ENCODE measurements at places on chromosomes 7 and 10.

DNA sequence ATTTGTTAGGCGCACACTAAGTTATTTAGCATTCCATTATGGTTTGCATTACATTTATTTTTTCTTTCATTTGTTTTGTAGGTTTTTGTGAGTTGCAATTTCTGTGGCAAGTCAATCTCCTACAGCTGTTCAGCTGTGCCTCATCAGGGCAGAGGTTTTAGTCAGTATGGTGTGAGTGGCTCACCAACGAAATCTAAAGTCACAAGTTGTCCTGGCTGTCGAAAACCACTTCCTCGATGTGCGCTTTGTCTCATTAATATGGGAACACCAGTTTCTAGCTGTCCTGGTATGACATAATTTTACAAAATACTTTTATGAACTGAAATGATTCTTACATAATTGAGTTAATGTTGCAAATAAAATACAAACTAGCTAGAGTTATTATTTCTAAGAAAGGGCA lies 29.5 kb downstream of the MIOS start:
- DNase-seq, result no peak

GRCh38 chr10:4257939-4258465 lies 473.0 kb upstream of the KLF6 start:
- no peak for DNase-seq

GRCh38 chr10:80945264-80945880 lies 407.7 kb downstream of the SH2D4B start:
- no peak for DNase-seq

DNA sequence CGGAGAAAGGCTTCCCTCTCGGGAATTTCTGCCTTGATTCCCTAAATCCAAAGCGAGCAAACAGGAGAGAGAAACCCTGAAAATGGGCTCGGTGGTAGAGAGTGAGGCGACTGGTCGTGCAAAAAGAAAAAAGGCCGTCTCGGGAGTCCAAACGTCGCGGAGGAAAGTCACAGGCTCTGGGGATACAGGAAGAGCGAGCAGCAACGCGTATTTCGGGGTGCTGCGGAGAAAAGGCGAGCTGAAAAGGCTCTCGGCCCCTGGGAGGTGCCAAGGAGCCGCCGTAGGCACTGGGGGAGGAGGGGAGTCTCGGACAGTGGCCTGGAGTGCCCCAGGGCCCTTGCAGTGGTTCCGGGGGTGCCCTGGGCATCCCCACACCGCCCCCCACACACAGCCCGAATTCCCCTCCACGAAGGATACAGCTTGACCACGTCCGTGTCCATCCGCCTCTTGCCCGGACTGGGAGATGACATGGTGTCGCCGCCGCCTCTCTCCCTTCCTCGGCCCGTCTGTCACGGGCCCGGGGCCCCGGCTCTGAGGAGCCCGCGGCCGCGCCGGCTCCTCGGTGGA lies 591 bp downstream of the UBE2H start:
- peak; percentile 21 for DNase-seq

- no peak for DNase-seq
Measured at GRCh38 chr7:10455936-10456335, 517.7 kb upstream of the PHF14 start.

DNA sequence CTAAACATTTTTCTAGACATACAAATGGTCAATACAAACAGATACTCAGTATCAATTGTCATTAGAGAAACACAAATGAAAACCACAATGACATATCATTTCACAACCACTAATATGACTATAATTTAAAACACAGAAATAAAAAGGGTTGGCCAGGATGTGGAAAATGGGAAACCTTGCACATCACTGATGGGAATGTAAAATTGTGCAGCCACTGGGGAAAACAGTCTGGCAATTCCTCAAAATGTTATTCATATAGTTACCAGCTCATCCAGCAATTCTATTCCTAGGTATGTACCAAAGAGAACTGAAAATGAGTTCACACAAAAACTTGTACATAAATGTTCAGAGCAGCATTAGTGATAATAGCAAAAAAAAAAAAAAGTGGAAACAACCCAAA lies 106.1 kb upstream of the LRRTM3 start:
- DNase-seq, result peak; percentile 5

- DNase-seq, result peak; percentile 46
Measured at GRCh38 chr7:34759477-34760125, 101.6 kb downstream of the NPSR1 start.

DNA sequence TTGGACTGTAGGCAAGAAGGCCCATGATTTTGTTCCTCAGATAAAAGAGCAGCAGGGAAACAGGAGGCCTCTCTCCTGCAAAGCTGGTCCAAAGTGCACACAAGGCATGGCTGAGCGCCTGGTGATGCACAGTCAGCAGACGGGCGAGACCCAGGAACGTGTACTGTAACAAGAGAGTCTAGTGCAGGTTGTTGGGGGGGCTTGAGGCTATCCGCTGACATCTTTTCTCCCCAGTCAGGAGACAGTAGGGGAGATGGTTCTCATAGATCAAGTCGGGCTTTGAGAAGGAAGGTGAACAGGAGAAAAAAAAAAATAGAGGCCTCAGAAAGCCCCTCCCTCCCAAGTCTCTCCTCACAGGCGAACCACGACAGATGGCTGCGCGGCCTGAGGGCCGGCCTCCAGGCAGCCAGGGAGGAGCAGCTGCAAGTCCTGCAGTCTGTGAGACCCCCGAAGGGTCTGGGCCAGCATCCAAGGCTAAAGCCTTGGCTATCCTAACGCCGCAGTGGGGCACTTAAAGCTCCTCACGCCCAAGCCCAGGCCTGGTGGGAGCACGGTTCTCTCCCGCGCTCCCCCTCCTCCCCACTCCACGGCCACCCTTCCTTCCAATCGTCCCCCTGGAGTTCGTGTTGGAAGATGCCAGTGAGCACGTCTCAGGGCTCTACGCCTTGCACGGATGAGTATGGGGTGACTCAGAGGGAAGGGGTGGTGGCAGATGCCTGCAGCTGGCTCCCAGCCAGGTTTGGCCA lies 68.3 kb downstream of the PRKAG2 start:
- DNase-seq, result no peak

DNA sequence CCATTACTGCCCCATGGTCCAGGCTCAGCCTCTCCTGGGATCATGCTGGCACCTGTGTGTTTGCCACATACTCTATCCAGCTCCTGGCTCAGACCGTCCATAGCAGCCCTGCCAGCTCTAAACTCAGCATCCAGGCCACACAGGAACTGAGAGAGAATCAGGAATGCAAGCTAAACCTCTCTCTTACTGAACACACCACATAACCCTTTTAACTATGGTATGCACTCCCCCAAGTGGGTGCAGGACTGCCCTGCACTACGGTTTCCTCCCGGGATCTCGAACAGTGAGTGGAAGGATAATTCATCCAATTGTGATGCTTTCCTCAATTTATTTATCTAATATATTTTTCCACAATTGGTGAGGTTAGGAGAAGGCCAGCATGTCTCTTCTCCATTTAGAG lies 17.1 kb upstream of the ZNF800 start:
- DNase-seq, result peak; percentile 22

DNA sequence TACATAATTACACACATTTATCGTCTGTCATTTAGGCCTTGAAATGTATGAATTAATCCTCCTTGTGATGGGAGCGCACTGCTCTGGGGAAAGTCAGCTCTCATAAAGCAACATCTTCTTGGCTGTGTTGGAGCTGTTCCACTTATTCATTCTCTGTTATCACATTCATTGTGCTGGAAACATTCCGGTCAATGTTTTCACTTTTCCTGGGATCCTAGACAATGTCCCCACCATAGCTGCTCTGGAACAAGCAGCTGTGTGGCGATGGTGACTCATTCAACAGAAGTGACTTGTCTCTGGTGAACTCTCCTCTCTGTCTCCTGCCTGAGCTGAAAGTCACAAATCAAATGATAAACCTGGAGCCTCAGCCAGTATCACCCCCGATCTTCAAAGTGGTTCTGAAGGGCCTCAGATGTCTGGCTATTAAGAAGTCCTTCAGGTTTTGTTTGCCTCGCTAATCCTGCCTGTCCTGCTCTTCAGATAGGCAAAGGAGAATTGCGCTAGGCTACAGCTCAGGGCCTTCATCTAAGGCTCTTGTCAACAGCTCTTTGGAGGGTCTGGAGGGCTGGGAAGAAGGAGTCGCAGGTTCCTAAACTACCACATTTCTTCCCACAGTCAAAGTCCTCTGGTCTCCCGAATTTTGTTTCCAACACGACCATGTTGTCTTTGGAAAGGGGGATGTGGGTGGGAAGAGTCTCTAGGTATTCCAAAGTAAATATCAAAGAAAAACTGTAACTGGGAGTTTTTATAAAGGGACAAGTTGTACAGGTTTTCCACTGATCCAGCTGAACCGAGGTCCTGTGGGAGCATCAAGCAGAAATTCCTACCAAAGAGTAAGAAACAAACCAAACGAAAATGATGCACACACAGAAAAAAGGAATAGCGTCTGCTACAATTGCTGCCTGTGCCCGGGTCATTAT lies 29.3 kb downstream of the KLF6 start:
- DNase-seq, result peak; percentile 46

DNA sequence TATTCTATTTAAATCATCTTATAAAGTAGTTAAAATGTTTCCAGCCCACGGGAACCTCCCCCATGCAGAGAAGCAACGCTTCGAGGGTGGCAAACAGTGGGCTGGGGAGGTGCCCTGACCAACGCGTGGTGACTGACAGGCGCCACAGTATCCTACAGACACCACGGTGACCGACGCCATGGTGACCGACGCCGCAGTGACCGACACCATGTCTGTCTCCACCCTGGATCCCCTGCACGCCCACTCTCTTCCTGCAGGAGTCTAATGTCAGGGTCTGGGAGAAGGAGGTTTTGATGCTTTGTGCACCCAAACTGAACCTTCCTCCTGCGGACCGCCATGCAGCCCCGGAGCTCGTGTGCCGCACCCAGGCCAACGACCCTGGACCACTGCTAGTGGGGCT lies 464.4 kb downstream of the PTPRN2 start:
- DNase-seq, result no peak

DNA sequence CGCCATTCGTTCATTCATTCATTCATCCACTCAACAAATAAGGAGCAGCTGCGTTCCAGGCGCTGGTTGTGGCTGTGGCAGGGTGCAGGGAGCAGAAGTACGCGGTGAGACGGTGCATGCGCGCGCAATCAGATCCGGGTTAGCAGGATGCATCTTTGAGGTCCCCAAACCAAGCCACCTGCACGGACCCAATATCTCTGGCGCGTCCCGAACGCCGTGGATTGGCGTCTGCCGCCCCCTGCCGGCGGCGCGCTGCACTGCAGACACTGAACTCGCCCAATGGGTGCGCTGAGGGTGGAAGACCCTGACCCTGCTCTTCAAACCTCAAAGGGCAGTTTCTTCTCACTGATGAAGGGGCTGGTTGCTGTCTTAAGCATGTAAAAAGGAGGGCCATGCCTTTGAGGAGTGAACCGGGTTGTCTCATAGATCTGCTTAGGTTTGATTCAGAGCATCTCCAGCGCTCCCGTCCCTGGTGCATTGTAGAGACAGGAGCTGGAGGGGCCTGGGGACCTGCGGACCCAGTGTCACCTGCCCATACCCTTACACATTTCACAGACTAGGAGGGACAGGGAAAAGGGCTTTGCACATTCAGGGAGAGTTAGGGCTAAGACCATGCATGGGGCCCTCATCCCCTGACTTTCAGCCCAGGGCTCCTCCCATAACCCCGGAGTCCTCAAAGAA lies 102.5 kb downstream of the RAMP3 start:
- DNase-seq, result peak; percentile 15

GRCh38 chr7:155959894-155960293 lies 147.6 kb upstream of the SHH start:
- no peak for DNase-seq

GRCh38 chr10:124820121-124820520 lies 18.5 kb downstream of the ABRAXAS2 start:
- DNase-seq, result no peak

DNA sequence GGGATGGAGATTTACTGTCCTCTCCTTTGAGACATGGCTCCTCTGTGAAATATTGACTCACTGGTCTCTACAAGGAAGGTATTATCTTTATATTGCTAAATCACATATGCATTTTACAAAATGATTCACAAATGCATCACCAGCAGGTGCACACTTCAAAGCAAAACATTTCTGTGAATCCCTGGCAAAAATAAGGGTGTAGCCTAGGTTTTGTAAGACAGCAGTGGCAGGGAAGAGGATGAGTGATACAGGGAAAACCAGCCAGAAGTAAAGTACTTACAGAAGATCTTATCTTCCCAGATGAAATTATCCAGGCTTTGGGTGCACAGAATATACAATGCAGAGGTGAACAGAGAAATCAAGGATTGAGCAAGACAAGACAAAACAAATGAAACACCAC lies 1094.6 kb downstream of the GATA3 start:
- no peak for DNase-seq

DNA sequence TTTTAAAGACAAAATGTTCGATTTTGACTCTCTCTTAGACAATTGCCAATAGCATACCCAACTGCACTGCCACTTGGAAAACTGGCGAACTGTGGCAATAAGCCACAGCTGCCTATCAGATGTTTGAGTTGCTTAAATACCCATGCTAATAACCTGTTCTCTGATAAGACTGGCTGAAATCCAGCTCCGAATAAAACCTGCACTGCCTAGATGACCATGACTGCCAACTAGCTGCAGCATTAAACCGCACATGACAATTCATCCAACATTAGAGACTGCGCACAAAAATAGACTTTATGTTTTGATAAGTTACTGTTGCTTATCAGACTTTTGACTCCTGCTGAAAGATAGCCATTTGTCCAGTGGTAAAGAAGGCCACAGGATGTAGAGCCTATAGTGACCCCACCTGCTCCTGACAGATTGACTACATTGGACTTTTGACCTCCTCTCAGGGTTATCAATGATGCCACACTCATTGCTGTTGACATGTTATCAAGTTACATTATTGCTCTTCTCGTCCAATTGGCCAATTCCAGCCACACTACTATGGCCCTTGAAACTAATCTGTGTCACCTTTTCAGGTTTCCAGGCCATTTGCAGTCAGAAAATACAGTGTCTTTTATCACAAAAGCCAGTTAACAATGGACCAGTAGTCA lies 299.0 kb downstream of the HGF start:
- no peak for DNase-seq

GRCh38 chr10:111612273-111612672 lies 535.4 kb downstream of the ADRA2A start:
- DNase-seq, result no peak

- no peak for DNase-seq
Measured at GRCh38 chr10:47294057-47294456, 5.9 kb upstream of the GDF10 start.

DNA sequence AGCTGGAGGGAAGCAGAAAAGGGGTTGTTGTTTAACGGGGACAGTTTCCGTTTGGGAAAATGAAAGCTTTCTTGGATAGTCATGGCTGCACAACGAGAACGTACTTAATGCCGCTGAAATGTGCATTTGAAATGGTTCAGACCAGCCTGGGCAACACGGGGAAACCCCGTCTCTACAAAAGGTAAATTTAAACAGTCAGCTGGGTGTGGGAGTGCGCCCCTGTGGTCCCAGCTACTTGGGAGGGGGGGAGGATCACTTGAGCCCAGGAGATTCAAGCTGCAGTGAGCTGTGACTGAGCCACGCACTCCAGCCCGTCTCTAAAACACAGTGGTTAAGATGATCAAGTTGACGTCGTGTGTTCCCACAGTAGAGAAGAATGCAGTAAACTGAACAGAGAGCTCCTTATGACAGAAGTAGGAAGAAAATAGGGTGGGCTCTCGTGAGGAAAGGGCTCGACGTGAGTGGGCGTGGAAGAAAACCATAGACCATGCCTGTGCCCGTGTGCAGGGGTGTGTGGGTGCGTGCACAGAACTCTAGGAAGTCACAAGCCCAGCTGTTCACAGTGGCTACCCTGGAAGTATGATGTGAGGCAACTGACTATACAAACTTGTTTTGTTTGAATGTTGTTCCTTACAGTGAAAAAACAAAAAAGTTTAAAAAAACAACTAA lies 4.1 kb upstream of the FUOM start:
- DNase-seq, result no peak

Measured in AG10803 (cell line).